ENCODE measurements at places on chromosomes 1 and 21.
A peak's percentile ranks its signal among the peaks of the same experiment; 100 is the strongest.

GRCh38 chr1:229186373-229187056 is 84.4 kb upstream of the RAB4A start:
- no peak for DNase-seq

DNA sequence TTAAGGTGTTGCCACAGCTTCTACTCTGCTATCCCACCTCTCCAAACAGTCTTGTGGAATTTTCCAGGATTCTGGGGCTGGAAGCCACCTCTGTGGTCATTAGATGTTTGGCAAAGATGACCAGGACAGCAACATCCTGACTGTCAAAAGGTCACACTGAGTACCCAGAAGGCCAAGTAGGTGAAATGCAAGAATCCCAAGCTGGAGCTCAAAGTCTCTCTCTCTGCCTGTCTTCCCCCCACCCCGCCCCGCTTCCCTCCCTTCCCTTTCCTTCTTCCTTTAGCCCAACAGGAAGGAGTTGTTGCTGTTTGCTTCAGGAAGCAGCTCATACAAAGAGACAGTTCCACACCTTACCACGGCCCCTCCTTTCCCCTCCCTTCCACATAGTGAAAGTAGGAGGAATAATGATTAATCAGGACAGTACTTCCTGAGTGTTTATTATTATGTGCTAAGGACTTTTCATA is 75.6 kb upstream of the SLC2A1 start:
- DNase-seq: no peak

DNA sequence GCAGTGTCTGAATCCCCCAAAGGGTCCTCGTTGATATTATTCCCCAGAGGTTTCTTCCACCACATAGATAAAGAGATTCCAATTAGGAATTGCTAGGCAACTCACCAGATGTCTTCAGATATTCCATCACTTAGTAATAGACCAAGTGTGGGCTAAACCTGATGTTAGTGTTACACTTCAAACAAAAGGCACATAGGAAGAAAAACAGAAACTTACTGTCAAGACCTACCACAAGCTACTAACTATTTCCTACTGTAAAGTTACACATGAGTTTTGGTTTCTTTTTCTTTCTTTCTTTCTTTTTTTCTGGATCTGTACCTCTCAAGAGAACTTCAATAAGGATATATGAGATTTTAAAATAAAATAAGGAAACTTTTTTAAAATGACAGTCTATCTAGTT is 879.1 kb upstream of the NEGR1 start:
- DNase-seq: no peak

- DNase-seq: no peak
Measured at GRCh38 chr21:44020551-44020950, 8.4 kb downstream of the TRAPPC10 start.

DNA sequence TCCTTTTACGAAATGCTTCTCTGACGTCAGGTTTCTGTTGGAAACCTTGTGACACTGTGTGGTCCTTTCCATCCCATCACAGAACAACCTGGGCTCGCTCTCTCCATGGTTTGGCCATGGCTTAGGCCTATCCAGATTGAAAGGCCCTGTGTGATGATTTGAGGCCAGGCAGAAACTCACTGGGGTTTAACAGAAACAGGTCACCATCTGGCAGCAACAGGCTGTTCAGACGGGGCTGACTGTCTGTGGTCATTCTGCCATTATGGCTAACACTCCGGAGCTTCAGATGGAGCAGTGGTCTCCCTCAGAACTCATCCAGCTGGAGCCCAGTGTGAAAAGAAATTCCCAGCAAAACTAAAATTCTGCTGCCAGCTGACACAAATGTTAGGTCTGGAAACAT is 9.3 kb downstream of the PLEKHM2 start:
- DNase-seq: no peak

DNA sequence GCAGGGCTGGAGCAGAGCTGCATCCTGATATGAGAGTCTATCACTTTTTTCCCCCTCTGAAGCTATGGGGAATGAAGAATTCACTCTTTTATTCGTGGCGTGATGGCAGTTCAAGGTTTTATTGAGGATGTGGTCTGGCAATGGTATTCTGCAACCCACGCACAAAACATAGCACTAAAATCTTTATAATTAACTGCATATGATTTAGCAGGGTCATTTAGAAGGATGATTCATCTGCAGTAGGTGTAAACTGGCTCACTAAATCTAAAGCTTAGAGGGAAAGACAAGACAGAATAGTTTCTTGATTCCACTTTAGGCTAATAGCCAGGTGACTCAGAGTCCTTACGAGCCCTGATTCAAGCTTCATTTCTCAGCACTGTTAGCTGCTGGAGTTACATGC is 25.0 kb upstream of the CHRM3 start:
- DNase-seq: no peak

DNA sequence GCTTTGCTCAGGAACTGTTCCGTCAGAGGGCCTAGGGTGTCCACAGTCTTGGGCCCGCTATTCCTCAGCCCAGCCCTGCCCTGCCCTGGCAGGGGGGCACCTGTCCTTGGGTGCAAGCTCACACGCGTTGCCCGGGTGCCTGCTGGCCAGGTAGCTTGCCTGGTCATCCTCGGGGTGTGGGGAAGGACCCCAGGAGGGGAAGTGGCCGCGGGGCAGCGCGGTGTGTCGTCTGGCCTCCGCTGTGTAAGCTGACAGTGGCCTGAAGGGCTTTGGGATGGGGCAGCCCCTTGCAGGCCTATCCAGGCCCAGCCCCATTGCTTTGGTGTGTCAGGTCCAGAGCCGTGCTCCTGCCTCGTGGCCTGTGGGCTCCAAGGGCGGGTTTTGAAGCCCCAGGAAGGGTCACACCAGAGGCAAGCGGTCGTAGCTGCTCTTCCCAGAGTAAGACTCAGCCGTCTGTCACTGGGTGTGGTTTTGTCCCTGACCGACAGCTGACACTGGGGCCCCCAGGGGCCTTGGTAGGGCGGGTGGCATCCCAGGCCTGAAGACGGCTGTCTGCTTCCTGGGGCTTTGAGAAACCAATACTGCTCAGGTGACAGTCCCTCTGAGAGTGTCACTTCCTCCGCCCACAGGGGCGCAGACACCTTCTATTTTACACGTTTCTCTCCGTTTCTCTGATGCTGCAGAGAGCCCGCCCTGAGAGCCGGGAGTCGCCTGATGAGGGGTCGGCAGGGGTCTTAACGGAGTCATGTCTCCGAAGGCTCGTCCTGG is 72.1 kb downstream of the SKI start:
- no peak for DNase-seq

DNA sequence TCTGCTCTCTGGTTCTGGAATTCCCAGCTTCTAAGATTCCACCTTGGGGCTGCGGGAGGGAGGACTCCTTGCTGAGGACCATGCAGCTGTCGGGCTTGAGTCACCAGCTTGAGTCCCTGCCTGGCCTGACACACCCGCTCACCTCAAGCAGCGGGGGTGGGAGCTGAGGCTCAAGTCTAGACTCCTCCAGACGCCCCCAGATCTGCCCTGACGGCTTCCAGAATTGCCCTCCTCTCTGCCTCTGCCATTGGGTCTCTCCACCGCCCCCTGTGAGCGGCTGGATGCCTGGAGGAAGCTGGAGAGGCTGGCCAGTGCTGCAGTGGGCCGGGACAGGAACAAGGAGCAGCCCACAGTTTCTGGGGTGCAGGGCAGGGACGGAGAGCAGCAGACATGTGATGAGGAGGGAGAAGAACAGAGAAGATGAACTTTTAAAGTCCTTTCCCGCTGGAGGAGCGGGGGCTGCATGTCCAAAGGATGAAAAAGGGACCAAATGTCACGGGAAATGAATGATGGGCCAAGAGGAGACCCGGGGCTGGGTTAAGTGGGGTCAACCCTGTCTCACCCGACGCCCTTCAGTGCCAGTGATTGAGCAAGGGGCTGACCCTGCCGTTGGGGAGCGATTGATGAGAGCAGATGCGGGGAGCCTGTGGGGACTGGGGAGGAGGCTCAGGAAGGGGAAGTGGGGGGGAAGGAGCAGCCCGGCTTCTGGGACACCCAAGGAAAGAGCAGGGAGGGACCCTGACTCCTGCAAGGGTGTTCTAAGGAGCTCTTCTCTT is 13.5 kb downstream of the CRABP2 start:
- no peak for DNase-seq

DNA sequence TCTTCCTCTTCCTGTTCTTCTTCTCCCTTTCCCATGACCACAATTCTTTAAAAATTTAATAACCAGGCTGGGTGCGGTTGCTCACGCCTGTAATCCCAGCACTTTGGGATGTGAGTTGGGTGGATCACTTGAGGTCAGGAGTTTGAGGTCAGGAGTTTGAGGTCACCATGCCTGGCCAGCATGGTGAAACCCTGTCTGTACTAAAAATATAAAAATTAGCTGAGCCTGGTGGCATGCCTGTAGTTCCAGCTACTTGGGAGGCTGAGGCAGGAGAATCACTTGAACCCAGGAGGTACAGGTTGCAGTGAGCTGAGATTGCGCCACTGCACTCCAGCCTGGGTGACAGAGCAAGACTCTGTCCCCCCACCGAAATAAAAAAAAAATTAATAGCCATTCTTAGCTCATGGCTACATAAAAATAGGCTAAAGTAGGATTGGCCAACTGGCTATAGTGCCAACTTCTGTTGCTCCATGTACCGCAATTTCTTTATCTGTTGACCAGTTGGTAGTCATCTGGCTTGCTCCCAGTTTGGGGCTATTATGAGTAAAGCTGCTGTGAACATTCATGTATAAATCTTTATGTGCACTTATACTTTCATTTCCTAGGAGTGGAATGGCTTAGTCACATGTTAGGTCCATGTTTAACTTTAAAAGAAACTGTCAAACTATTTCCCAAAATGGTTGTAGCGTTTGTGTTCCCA is 136.3 kb downstream of the PEX14 start:
- no peak for DNase-seq

DNA sequence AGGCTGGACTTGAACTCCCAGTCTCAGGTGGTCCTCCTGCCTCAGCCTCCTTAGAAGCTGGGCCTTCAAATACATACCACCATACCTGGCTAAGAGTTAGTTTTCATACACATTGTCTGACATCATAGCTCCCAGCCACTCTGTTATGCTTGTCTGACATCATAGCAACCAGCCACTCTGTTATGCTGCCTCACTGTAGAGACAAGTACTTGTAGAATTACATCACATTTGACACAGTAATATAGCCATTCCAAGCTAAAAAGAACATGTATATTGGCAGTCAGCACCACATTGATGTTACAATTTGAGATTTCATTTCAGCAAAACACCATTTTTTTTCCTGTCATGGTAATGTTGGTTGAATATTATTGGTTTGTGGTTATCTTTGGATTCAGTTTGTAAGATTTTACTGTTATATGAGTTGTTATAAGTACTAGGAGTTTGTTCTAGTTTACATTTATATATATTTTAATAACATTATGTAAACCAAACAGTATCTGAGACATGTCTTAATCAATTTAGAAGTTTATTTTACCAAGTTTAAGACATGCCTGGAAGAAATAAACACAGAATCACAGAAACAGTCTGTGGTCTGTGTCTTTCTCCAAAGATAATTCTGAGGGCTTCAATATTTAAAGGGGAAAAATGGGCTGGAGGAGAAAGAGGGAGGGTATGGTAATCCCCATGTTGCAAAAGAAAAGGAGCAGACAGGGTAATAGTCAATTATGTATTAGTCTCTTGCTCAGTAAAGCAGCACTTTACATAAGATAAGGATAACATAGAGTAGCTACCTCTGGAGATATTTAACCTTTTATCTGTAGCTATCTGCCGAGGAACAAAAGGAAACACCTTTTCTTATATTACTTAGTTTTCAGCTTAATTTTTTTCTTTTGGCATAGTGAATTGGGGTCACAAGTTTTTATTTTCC is 43.0 kb downstream of the XPR1 start:
- DNase-seq: no peak

GRCh38 chr1:77671836-77672235 is 10.6 kb downstream of the ZZZ3 start:
- no peak for DNase-seq

GRCh38 chr1:98981917-98982513 is 22.6 kb downstream of the PLPPR5 start:
- DNase-seq: no peak

DNA sequence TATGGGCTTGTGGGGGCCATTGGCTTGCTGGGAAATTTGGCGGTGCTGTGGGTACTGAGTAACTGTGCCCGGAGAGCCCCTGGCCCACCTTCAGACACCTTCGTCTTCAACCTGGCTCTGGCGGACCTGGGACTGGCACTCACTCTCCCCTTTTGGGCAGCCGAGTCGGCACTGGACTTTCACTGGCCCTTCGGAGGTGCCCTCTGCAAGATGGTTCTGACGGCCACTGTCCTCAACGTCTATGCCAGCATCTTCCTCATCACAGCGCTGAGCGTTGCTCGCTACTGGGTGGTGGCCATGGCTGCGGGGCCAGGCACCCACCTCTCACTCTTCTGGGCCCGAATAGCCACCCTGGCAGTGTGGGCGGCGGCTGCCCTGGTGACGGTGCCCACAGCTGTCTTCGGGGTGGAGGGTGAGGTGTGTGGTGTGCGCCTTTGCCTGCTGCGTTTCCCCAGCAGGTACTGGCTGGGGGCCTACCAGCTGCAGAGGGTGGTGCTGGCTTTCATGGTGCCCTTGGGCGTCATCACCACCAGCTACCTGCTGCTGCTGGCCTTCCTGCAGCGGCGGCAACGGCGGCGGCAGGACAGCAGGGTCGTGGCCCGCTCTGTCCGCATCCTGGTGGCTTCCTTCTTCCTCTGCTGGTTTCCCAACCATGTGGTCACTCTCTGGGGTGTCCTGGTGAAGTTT is 550 bp downstream of the RXFP4 start:
- no peak for DNase-seq

- DNase-seq: no peak
Measured at GRCh38 chr1:108627256-108627655, 33.6 kb downstream of the HENMT1 start.

DNA sequence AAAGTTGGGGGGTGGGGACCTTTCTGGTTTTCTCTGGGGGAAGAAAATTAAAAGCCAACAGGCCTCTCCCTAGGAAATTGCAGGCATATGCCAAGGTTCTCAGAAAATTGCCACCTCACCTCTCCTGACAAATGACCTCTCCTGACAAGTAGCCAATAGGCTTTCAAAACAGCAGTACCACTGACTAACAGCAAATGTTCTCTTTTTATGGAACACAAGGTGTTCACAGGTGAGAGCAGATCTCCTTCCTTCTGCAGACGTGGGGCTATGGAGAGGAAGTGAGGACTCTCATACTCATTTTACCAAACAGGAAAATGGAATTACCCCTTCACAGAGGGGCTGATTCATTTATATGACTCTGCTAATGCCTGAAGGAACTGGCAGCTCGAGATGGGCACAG is 32.7 kb upstream of the SUCO start:
- DNase-seq: no peak

GRCh38 chr1:22089787-22090186 is 37.3 kb downstream of the CDC42 start:
- peak; percentile 29 for DNase-seq

Data from iPS DF 6.9 (cell line).